Stimulated activated CD4-positive, alpha-beta T cell treated with anti-CD3 and anti-CD28 coated beads, Interleukin-4, amount 100 ng/mL, for 24 hours (primary cell): ENCODE measurements at places on chromosomes 2 and 18.
A peak's percentile ranks its signal among the peaks of the same experiment; 100 is the strongest.

DNA sequence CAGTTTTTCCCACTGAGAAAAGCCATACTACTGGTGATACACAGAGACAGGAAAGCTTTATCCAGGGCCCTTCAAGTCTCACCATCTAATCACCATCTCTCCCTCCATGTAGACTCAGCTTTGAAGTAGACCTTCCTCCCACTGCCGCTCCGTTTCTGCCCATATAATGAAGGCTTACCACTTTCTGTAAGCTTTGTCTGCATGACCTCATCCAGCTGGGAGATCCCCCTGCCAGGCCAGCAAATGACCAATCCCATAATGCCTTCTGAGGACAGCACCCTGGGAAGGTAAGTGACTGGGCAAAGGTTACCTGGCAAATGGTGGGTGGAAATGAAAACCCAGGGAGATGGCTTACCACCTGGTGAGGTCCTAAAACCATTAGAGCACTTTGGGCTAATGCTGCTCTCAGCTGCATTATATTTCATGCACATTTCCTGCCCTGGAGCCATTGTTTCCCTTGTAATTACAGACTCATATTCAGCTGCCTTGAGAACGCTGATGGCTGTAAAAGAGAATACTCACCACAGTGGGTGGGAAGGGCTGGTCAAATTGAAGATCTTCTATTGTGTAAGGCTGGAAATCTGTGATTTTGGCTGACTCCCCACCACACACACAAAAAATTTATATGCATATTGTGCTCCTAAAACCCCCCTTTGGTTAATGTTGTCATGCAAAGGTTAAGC lies 350.7 kb upstream of the SYT4 start:
- no peak for DNase-seq

DNA sequence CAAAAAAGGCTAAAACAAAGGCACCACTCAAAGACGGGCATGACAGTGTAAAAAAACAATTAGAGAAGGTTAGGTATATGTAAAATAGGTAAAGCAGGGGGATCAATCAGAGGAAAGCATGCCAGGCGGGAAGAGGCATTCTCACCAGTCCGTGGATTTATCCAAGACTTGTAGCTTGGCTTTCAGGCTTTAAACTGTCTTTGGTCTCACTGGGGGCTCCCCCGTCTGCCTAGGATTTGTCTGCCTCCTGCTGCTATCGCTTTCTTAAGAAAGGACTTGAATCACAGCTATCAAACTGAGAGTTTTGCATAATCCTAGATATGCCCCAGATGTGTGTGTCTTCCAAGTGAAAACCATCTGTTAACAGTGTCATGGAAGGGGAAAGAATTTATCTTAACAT lies 11.1 kb upstream of the GORASP2 start:
- no peak for DNase-seq

GRCh38 chr18:7725473-7725872 lies 158.4 kb downstream of the PTPRM start:
- DNase-seq: no peak

DNA sequence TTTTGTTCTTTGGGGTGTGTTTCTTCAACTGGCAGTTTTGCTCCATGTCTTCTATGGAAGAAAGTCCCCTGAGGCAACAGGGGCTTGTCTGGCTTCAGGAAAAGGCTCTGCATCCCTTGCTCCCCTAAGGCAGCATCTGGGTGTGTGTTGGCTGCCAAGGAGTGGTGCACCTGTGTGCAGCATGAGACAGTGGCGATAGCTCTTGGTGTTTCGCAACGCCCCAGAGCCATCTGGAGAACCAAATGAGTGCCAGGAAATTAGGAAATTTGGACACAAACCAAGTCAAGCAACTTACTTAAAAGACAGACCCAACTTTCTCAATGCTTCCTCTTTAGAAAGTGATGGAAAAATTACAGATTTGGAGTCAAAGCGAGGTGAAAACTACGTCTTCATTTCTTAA lies 1044.4 kb upstream of the CNTNAP5 start:
- no peak for DNase-seq

DNA sequence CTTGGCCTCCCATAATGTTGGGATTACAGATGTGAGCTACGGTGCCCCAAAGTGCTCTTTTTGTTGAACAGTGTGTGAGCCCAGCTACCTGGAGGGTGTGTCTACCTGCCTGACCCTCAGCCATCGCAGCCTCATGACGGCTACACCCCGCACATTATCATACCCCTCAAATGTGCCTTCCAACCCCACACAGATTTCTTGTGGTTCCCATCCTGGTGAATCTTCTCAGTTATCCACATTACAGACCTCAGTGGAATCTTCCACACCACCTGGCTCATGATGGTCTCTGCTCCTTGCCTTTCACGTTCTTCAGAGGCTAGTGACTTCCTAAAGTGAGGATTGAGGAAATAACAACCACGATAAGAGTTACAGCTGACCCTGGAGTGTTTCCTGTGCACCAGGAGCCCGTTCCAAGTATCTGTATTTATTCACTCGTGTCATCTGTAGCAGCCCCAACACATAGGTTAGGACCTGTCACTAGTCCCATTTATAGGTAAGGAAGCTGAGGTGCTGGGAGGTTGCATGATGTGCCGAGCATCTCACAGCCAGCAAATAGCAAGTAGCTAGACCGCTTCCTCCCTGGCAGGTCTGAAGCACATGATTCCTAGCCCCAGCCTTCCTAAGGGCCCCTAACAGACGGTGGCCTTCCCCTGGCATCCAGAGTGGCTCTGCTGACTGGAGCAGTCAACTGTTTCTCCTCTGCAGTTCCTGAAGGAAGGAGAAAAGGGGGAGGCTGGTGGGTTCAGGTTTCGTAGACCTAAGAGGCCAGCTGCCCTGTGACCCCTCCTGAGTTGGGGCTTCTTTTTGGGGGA lies 47.3 kb downstream of the TCF7L1 start:
- no peak for DNase-seq

DNA sequence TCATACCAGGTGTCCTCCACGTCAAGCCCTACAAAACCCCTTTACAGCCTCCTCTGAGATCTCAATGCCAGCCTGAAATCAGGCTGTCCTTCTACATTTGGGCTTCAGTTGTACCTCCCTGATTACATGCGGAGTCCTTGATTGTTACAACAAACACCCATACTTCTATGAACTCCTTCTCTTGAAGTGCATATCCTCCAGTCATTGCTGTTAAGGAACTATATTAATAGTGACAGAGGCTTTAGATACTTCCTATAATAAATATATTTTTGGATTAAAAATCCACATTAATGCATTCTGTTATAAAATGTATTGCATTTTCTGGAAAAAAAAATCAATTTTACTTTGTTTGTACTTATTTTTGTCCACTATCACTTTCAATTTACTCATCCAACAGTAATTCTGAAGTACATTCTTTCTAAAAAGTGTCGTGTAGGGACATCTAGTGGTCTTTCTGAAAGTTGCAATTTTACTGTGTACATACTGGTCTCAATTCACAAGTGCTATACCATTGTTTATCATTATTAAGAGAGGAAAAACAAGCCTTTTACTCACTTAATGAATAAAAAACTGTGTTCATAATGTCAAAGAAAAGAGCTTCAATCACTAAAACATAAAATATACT lies 316.4 kb downstream of the DSEL start:
- no peak for DNase-seq

GRCh38 chr2:11796190-11797171 lies 50.0 kb downstream of the LPIN1 start:
- no peak for DNase-seq

DNA sequence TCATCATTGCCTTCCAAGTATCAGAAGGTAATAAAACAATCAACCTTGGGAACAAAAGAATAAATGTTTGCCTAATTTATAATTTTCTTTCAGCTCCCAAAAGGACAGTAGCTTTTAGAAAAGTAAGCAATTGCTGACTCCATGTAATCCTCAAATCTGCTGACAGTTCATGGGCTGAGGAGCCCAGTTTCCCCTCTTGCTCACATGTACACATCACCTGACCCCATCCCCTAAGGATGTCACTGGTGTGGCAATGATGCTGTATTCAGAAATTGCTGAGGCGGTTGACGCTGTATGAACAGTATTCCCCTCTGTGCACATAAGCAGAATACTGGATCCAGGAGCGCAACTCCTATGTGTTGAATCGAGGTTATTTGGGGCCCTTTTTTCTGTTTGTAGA lies 56.1 kb upstream of the LYPD1 start:
- DNase-seq: no peak

DNA sequence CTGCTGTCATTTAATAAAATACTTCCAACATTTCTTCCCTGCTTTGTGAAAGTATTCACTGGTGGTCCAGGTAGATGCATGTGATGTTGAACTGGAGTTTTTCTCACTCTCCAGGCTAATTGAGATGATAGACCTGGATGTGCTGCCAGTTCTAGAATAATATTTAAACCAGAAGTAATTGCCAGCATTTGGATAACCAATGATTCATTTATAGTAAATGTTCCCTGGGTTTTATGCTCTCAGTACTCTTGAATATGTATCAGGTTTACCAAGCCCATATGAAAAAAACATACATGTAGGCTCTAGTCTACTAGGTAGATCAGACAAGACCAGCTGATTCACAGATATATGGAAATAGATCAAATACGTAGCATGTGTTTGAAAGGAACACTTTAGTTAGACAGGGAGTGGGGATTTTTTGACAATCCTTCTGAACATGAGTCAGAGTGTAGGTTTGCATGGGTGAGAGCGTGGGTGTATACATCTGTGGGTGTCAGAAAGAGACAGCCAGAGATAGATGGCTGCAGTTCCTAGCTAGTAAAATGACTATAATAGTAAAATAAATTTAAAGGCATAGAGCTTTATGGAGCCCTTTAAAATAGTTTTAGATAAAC lies 115.1 kb downstream of the NAB1 start:
- peak; percentile 56 for DNase-seq

- no peak for DNase-seq
Measured at GRCh38 chr2:191867507-191867847, 20.6 kb upstream of the CAVIN2 start.

DNA sequence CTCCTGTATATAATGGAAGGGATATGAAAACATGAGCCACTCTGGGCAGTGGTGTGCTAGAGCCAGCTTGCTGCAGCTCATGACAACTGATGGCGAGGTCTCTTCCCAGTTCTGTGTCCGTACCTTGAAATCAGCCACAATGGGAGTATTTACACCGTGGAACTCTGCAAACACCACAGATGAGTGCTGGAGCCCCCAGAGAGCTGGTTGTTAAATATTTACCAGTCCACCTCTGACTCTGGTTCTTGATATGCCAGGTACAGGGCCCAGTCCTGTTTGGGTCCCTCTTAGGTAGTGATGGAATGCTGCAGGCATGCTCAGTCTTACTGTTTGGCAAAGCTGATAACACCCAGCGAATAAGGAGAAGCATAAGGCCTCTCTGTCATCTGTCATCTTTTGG lies 116.1 kb upstream of the GLI2 start:
- no peak for DNase-seq
